ENCODE measurements at places on chromosomes 5 and 9.

DNA sequence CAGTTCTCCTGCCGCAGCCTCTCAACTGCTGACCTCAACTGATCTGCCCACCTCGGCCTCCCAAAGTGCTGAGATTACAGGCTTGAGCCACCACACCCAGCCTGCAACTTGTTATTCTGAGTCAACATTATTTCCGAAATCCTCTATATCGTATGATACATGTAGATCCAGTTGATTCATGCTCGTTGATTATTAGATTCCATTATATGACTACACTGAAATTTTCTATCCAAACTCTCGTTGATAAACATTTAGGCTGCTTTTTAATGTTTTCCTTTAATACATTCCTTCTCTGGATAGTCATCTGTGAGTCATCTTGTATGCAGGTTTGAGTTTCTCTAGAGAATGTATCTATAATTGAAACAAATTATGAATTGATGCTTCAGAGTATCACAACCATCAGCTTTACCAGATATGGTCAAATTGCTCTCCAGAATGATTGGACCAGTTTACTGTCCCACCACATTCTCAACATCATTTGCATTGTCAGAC is 4.1 kb downstream of the CDK7 start:
- peak; percentile 73 for DNase-seq

DNA sequence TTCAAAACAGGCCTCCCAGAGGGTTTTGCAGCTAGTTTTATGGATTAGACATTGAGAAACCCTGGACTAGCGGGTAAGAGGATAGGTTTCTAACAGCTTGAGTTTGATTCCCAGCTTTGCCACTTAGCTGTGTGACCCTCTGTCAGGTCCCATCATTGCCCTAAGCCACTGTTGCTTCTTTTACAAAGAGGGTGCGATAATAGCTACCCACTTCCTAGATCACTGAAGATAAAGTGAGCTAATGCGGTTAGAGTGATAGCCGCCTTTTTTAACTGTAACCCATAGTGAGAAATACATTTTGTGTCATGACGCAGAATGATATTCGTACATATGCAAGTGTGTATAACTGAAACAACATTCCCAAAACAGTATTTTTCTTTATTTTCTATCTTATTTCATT is 40.3 kb downstream of the CSF1R start:
- DNase-seq = no peak

DNA sequence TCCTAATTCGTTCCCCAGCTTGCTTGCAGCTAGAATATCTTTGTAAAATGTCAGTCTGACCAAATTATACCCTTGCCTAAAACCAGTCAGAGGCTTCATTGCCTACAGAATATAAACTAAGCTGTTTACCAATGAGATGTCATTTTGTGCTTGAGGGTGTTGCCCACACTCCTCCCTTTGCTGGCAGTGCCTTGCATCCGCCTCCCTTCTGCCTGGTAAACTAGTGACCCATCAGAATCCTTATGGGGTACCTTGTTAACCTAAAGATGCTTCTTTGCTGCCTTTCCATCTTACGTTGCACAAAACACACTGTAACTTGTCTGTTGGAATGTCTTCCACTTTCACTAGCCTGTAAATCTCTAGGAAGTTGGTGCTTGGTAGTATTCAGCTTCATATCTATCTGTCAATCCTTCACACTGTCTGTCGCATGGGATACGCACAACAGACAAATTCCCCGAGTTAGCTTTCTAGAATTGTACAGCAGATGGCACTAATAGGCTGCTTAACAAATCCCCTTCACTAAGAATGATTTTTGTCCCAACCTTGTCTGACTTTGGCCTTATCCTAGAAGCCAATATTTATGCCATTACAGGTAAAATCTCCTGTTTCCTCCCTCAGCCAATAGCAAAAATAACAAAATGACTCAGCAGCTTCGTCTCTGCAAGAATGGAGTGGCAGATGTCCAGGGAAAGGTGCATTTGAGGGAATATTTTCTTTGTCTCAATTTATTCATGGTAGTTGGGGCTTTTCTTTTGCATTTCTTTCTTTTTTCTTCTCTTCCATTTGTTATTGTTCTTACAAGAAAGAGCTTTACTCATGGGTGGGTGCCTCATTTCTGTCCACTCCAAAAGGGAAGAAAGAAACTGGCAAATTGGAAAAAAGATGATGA is 3.0 kb downstream of the NUDT2 start:
- DNase-seq = no peak

GRCh38 chr5:96709152-96709821 is 47.1 kb downstream of the CAST start:
- no peak for DNase-seq

GRCh38 chr9:111013250-111013649 is 25.0 kb downstream of the LPAR1 start:
- DNase-seq = no peak

- DNase-seq = no peak
Observed at GRCh38 chr9:85730916-85731630, 10.7 kb downstream of the AGTPBP1 start.

DNA sequence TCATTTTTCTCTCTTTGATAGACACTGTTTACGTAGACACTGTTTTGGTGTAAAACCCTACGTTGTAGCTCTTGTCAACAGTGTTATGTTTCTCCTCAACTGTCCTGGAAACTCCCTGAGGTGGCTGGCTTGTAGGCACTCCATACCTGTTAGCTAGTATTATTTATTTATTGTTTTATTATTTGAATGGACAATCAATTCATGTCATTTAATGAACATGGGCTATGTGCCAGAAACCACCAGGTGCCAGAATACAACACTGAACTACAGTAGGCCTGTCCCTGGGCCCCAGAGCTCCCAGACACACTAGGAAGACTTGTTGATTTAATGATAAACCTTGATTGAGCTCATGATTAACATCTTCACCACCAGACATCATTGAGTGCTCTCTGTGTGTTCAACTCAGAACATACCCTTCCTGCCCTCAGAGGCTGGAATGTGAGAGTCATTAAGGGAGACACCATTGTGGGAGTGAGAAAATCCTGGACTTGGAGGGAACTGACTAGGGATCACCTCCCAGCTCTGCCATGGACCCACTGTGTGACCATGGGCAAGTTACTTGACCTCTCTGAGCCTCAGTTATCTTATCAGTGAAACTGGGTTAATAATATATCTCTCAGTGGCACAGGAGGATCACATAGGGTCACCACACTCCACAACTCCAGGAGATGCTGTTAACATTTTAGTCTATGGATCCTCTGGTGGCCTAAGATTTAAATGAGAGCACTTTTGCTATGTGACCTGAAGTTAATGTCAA is 19.2 kb downstream of the IRF1 start:
- no peak for DNase-seq

DNA sequence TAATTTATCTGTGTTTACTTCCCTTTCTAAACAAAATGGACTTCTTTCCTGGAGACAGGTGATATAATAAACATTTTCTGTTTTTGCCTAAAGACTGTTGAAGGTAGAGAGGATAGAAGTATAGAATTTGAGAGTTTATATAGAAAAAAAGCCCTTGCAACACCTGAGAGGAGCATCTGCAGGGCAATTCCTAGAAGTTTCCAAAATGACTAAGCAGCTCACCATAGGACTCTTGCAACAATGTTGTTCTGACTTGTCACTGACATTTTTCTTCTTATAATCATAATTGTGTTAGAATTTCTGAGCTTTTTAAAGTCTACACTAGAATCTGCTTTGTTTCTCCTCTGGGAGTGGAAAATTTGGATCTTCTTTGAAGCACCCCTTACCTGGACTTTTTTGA is 216.8 kb downstream of the TUSC1 start:
- no peak for DNase-seq

DNA sequence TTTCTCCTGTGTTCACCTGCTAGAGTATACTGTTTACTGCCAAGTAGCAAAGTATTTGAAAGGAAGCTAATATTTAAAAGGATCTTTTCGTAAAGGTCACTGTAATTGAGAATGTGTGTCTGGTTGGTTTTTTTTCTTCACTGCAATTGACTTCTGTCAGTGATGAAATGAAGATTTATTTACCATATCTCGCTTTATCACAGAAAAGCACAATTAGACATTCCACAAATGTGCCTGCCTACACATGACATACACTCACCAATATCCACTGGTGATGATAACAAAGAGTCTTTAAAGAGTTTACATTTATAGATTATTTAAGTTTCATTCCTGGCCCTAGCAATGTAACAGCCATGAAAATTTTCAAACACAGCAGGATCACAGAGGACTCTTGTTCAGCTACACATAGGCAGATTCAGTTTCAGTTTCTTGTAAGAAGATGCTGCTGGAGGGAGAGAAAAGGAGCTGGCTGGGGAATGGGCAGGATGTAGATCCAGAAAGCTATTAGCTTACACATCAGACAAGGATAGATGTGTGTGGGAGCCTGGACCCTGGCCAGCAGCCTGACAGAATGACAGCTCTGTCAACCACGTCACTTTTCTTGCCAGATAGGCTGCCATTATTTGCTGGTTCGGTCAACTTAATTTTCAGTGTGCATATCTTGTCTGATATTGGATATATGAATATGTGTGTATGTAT is 104.0 kb downstream of the GDNF start:
- DNase-seq = no peak

DNA sequence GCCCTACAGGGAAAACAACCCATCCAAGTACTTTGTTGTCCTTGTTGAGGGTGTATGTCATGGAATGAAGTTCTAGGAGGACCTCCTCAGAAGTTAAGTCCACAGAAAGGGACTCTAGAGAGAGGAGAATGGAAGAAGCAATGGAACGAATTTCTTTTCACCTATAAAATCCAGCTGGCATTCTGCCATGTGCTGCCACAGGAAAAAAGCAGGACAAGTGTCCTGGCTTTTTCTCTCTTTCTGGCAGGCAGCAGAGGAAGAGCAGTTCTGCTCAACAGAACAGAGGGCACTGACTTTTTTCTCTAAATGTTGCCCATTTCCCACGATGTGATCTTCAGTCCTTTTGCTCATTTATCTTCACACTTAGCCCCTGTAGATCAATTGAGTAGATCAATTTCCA is 240.8 kb downstream of the MCTP1 start:
- no peak for DNase-seq

GRCh38 chr9:118473521-118473920 is 769.3 kb downstream of the TLR4 start:
- DNase-seq = no peak

DNA sequence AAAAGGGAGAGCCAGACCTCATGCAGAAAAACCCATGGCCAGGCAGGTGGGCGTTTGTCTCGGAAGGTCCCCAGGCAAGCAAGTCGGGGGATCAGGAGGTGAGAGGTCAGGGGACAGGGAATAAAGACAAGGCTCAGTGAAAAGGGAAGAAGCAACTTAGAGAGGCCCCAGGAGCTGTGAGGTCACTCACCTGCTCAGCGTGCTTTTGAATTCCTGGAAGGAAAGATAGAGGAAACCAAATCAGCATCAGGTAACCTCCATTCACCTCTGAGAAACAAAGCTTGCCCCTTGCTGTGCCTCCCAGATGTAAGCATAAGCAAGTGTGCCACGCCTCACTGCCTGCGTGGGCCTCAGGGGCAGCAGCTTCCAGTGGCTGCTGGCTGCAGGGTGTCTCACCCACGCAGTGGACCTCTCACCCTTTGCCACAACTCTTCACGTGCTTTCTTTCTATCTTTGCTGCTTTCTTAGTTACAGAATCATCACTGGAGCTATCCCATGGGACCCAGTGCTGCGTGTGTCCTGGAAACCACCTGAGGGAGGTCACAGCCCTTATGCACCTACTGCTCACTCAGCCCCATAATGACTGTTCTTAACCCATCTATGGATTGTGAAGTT is 6.0 kb downstream of the TRIM7 start:
- DNase-seq = no peak

- DNase-seq = peak; percentile 50
Observed at GRCh38 chr9:77764894-77765780, 117.0 kb upstream of the GNA14 start.

- no peak for DNase-seq
Observed at GRCh38 chr5:148620696-148621095, 33.6 kb downstream of the HTR4 start.

- no peak for DNase-seq
Observed at GRCh38 chr9:136003411-136004218, 42.4 kb upstream of the UBAC1 start.

DNA sequence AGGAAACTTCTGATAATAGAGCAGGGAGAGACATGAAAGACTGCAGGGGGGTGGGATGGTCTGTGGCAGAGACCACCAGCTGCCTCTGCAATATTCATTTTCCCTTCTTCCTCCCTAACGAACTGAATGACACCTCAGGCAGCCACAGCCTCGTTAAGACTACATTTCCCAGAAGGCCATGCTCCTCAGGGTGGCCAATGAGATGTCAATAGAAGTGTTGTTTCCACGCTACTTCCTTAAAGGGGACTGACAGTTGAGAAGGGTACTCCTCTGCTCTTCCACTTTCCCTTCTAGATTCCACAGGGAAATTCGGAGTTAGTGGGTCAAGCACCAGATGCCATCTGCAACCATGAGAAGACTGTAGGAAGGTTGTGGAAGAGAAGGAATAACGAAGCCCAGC is 52.0 kb upstream of the DAPK1 start:
- DNase-seq = no peak

DNA sequence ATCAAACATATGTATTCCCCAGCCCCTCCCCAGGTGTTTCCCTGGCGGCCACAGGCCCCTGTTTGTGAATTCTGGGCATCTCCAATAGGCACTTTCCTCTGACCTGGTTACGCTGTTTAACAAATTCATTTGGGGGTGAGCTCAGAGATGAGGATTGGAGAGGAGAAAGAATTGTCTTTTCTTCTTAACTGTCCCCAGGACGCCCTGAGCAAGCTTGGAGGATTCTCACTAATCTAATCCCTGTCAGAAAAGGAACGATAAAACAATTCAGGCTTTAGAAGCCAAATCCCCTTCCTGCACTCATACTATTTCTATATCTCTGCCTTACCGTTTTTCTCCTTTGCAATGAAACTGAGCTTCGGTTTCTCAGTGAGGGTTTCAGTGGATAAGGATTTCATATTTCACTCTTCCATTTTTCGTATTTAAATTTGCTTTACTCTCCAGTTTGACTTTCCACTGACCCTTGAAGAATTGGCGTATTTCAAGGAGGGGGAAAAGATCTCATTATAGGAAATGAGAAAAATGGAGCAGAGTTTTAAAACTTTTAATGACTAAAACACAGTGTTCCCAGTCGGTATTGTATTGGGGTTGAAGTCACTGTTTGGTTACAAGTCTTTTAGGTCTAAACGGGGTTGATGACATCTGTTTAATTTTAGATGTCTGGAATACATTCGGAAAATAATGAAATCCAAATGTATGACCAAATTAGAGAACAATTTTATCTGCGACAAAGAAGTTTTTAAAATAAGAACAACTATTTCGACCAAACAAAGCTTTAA is 180.1 kb downstream of the MACROH2A1 start:
- DNase-seq = no peak

- DNase-seq = no peak
Observed at GRCh38 chr9:109321727-109322126, 868 bp upstream of the EPB41L4B start.

DNA sequence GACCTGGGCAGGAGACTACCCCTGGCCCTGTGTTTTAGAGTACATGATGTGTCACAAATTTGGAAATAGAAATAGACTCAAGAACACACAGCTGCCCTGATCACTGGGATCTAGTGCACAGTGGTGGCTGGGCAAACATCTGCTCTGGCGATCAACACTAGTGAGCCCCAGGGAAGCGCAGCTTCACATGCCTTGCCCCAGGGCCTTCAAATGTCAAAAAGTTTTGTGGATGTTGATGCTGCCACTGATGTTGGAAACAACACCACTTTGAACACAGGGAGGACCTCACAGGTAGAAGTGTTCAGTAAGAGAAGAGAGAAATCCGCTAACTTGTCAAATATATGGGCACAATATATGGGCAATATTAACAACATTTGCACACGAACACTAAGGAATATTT is 7.1 kb upstream of the MAP3K1 start:
- DNase-seq = no peak

- DNase-seq = no peak
Observed at GRCh38 chr9:135051316-135052038, 36.0 kb upstream of the OLFM1 start.

- no peak for DNase-seq
Observed at GRCh38 chr5:96885518-96886338, 9.4 kb downstream of the ERAP2 start.

Data from AG04450 (cell line).